Tracheal epithelial cell (primary cell): ENCODE measurements at places on chromosomes 7 and 10. TPM values are rescaled to one million over a fixed set of nuclear protein-coding genes. Genes with fewer than 3 reads are reported as not detected.

The PODXL gene
- 0.21 and 0.72 TPM in 2 replicates for total RNA-seq

The ADARB2 gene
- under 0.01 TPM in 2 replicates for total RNA-seq

The MMD2 gene
- not detected in 2 replicates for total RNA-seq

The PUS7 gene
- total RNA-seq: 35.7 and 37.3 TPM in 2 replicates

The CDK5 gene
- 14.1 and 18.1 TPM in 2 replicates for total RNA-seq

The FBXW4 gene
- total RNA-seq: 29.2 and 39.0 TPM in 2 replicates

The PDGFA gene
- total RNA-seq: 38.1 and 89.9 TPM in 2 replicates

The BTBD16 gene
- total RNA-seq: not detected in 2 replicates

The ATG9B gene
- total RNA-seq: 0.24 TPM in 1 of 2 replicates, not detected in the other

The CHAT gene
- not detected in 2 replicates for total RNA-seq

The SLC18A3 gene
- total RNA-seq: not detected in 2 replicates

The EIF5AL1 gene
- 0.43 and 0.48 TPM in 2 replicates for total RNA-seq

The CCDC3 gene
- 0.96 and 1.7 TPM in 2 replicates for total RNA-seq

The STEAP4 gene
- 2.1 and 5.1 TPM in 2 replicates for total RNA-seq

The MYH16 gene
- under 0.01 and 1.2 TPM in 2 replicates for total RNA-seq

The FBXL13 gene
- total RNA-seq: 0.21 and 0.72 TPM in 2 replicates

The CPN1 gene
- total RNA-seq: not detected in 2 replicates

The BLNK gene
- total RNA-seq: 5.5 TPM in 2 replicates

The DRGX gene
- not detected in 2 replicates for total RNA-seq

The KCNMA1 gene
- 11.1 and 16.8 TPM in 2 replicates for total RNA-seq

The MNX1 gene
- 0.24 TPM in 1 of 2 replicates, not detected in the other for total RNA-seq

The IL2RA gene
- not detected in 2 replicates for total RNA-seq

The FAM180A gene
- total RNA-seq: not detected in 2 replicates

The AP1S1 gene
- 116 and 212 TPM in 2 replicates for total RNA-seq

The NEUROG3 gene
- not detected in 2 replicates for total RNA-seq

The GPR146 gene
- 2.8 and 3.9 TPM in 2 replicates for total RNA-seq

The ACTR3C gene
- 4.5 and 11.6 TPM in 2 replicates for total RNA-seq

The SLC12A9 gene
- total RNA-seq: 17.9 and 18.3 TPM in 2 replicates

The EFCAB10 gene
- 0.48 and 0.64 TPM in 2 replicates for total RNA-seq

The SRRM3 gene
- 0.21 and 0.24 TPM in 2 replicates for total RNA-seq

The ZNF425 gene
- total RNA-seq: 2.6 and 3.1 TPM in 2 replicates

The EXOC6 gene
- 2.6 and 63.9 TPM in 2 replicates for total RNA-seq

The GATA3 gene
- under 0.01 TPM in 2 replicates for total RNA-seq

The FANK1 gene
- total RNA-seq: 1.7 and 7.5 TPM in 2 replicates

The NUPR2 gene
- total RNA-seq: not detected in 2 replicates

The MINDY3 gene
- total RNA-seq: 17.3 and 20.2 TPM in 2 replicates

The CLDN3 gene
- 2.7 TPM in 1 of 2 replicates, not detected in the other for total RNA-seq

The CYP2C8 gene
- 0.21 TPM in 1 of 2 replicates, not detected in the other for total RNA-seq

The TMEM178B gene
- total RNA-seq: 0.21 and 4.8 TPM in 2 replicates

The ZCWPW1 gene
- total RNA-seq: 1.4 and 2.8 TPM in 2 replicates

The PNLIP gene
- total RNA-seq: not detected in 2 replicates

The OR2A7 gene
- 0.85 and 1.7 TPM in 2 replicates for total RNA-seq

The MMRN2 gene
- 3.9 and 4.3 TPM in 2 replicates for total RNA-seq

The KCNH2 gene
- total RNA-seq: 0.21 and 0.24 TPM in 2 replicates

The KCP gene
- 0.43 and 0.72 TPM in 2 replicates for total RNA-seq

The PIK3AP1 gene
- 1.1 and 4.1 TPM in 2 replicates for total RNA-seq

The CFAP69 gene
- total RNA-seq: 1.1 and 1.9 TPM in 2 replicates

The VPS37D gene
- 2.6 and 7.2 TPM in 2 replicates for total RNA-seq

The GRM8 gene
- total RNA-seq: not detected in 2 replicates

The DUSP5 gene
- 36.7 and 89.9 TPM in 2 replicates for total RNA-seq

The FGF8 gene
- total RNA-seq: not detected in 2 replicates

The DLX5 gene
- total RNA-seq: 0.24 TPM in 1 of 2 replicates, not detected in the other

The NUTM2B gene
- total RNA-seq: under 0.01 and 0.43 TPM in 2 replicates

The ZRANB1 gene
- total RNA-seq: 23.2 and 23.4 TPM in 2 replicates

The ITIH2 gene
- total RNA-seq: not detected in 2 replicates

The FAM131B gene
- total RNA-seq: 0.21 and 0.24 TPM in 2 replicates

The ASB10 gene
- total RNA-seq: not detected in 2 replicates

The RPEL1 gene
- total RNA-seq: under 0.01 TPM in 2 replicates

The RBP4 gene
- total RNA-seq: 0.24 TPM in 1 of 2 replicates, not detected in the other
